ENCODE measurements at places on chromosomes 4 and X.

DNA sequence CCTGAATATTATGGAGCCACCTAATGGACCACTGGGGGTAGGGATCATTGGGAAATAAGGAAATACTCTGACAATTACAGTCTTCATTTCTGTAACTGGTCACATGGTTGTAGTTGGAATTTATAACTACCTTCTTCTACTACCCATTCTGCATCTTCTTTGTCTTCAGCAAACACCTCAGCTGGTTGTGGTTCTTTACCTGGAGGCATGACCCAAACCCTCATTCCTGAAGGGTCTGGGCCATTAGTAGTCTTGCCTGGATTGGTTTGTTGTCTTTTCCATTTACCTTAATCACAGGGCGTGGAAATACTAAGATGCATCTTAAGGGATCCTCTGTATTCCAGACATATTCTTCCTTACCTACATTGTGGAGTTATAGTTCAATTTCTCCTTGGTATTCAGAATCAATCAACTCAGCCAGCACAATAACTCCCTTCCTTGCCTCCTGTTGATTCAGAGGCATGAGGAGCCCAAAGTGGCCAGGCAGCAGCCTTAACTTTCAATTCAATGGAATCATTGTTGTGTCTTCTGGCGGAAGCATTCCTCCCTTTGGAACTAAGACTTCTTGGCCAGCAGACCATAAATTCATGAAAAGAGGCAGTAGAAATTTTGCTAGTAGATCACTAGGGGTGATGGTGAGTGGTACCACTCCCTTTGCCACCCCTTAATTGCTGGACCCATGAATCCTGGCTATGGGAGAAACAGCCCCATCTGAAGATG is 75.7 kb upstream of the RAP2C start:
- no peak overlapping the region for H3K27ac ChIP-seq
- no peak for DNase-seq
- H3K4me3 ChIP-seq = no peak overlapping the region
- no peaks in the 10 kb centered on the region for H3K4me1 ChIP-seq
- H3K36me3 ChIP-seq = no peaks in the 10 kb centered on the region
- H3K27me3 ChIP-seq = no peaks in the 10 kb centered on the region

GRCh38 chr4:185782523-185782922 is 29.5 kb downstream of the SORBS2 start:
- DNase-seq = no peak
- no peak overlapping the region for H3K27ac ChIP-seq
- H3K36me3 ChIP-seq = no peaks in the 10 kb centered on the region
- H3K27me3 ChIP-seq = no peaks in the 10 kb centered on the region

DNA sequence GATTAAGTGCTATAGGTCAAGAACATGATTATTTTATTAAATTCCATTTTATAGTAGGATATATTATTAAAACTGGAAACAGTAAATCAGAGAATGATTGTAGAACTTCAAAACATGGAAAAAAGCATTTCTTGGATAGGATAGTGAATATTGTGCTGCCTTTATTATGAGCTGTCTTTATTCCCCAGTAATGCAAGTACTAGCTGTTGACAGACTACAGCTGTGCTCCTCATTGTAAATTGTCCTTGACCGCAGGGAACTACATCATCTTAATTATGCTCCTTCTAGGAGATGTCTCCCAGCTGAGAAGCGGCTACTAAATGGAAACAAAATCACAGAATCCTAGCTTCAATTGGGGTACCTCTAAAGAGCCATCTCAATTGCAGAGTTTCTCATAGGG is 1457.2 kb upstream of the PCDH7 start:
- no peak overlapping the region for H3K4me3 ChIP-seq
- no peak for DNase-seq
- H3K27ac ChIP-seq = no peak overlapping the region
- H3K36me3 ChIP-seq = no peaks in the 10 kb centered on the region

GRCh38 chr4:44985938-44986337 is 259.6 kb upstream of the GNPDA2 start:
- H3K27ac ChIP-seq = no peak overlapping the region
- no peaks in the 10 kb centered on the region for H3K4me1 ChIP-seq

Measured in vagina (tissue), 2 donors.